ENCODE measurements at places on chromosomes 5 and 9.

DNA sequence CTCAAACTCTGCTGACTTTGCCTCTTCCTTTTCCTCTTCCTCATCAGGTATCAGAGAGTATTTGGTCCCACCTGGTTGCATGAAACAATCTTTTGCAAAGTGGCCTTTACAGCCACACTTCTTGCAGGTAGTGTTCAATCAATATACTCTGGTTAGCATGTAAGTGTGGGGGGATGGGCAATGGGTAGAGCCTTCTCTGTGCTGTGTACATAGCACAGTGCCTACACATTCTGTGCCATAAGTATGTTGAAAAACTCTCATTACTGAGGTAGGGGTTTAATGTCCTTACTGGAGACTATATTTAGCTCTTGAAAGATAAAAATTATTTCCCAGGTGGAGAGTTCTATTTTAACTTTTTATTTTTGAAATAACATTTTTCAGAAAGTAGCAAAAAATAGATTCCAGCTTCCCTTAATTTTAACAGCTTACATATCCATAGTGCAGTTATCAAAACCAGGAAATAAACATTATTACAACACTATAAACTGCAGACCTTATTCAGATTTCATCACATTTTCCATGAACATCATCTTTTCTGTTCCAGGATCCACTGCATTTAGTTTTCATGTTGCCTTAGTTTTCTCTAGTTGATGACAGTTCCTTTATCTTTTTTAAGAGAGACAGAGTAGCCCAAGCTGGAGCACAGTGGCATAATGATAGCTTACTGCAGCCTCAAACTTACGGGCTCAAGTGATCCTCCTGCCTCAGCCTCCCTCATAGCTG lies 15.1 kb downstream of the TTC1 start:
- DNase-seq = no peak

GRCh38 chr5:140181002-140181483 lies 6.1 kb downstream of the CYSTM1 start:
- no peak for DNase-seq

- DNase-seq = no peak
Observed at GRCh38 chr5:173745123-173745522, 128.7 kb upstream of the BOD1 start.

DNA sequence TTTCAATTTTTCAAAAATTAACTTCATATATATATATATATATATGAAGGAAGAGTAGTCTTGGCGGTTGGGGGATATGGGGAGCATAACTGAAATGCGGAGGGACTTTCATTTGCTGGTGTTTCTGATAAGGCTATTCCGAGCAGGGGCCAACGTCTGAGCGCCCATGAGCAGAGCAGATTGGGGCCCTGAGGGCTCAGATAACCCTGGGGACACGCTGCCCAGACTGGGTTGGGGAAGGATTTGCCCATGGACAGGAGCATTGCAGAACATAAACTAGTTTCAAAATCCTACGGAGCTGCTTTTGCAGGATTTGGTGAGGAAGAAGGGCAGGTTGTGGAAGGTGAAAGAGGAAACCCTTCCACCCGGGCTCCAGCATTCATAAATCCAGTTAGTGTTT lies 240.2 kb downstream of the IRX1 start:
- DNase-seq = no peak

GRCh38 chr5:174022384-174023095 lies 23.0 kb upstream of the NSG2 start:
- DNase-seq = no peak

DNA sequence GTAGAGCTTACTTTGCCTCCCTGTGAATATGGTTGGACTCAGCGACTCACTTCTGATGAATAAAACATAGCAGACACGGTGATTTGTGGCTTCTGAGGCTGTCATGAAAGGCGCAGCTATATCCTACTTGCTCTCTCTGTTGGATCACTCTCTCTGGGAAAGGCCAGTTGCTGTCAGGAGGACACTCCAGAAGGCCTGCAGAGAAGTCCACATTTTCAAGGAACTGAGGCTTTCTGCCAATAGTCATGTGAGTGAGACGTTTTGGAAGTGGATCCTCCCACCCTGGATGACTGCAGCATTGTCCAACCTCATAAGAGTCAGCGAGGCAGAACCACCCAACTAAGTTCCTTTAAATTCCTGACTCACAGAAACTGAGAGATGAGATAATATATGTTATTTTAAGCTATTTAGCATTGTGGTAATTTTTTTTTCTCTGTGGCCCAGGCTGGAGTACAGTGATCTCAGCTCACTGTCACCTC lies 156.0 kb upstream of the MAST4 start:
- DNase-seq = no peak

DNA sequence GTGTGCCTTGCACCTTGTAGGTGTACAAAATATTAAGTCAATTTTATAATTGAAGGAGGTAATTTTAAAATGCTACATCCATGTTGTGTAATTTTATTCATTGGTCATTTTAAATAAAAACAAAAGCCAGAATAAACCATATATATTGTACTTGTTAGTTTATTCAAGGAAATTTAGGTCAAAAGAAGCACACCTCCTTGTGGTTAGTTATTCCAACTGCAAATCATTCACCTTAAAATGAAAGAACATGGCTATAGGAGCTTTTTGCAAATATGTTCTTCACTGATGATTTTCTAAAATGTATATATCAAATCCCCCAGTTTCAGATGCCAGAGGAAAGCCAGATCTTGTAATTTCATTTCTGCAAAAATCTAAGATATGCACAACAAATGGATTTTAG lies 5.4 kb upstream of the MOCS2 start:
- no peak for DNase-seq

GRCh38 chr9:120438111-120438510 lies 141.9 kb downstream of the CDK5RAP2 start:
- no peak for DNase-seq

- DNase-seq = no peak
Observed at GRCh38 chr5:109910874-109911273, 221.1 kb downstream of the MAN2A1 start.

DNA sequence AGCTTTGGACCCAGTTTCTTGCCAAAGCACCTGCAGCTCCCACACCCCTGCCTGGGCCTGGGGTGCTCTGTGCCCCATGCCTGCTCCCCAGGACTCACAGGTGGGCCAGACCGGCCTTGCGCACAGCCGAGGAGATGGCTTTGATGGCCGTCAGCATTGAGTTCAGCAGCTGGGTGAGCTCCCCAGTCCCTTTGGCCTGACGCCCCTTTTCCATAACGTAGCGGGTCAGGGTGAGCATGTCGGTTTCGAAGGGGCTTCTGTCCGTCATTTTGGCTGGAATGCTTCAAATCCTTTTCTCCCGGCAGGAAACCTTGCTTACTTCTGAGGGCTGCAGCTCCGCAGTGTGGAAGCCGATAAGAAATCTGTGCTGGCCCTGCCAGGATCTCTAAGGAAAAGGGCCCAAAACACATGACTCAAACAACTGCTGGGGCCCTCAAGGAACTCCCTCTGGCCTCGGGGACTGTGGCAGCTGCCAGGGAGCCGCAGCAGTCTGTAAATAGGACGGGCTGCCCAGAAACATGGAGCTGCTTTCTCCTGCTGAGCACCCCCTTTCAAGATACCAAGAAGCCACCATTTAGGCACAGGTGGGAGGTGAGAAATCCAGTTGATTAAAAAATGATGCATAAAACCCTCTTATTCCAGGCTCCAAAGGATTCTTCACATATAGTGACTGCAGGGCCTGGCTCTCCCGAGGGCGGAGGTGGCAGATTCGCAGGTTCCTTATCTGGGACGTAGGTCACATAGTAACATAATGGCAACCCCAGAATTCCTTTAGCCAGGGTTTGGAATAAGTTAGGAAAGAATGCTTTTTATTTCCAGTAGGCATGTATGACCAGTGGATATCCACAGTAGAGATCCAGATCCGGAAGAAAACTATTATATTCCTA lies at the start of gene FBP2:
Gene FBP2, minus strand, starts transcription at position 366 of the 887 bp plus-strand sequence. Its CDS starts 98 bp downstream, at position 268.
- DNase-seq = no peak

- no peak for DNase-seq
Observed at GRCh38 chr5:135891268-135891667, 4.4 kb downstream of the IL9 start.

GRCh38 chr5:89929834-89930233 lies 479.7 kb downstream of the CETN3 start:
- DNase-seq = no peak

GRCh38 chr5:91144491-91145332 lies 238.4 kb downstream of the ARRDC3 start:
- no peak for DNase-seq

- no peak for DNase-seq
Observed at GRCh38 chr9:133685653-133686609, 49.8 kb downstream of the DBH start.

DNA sequence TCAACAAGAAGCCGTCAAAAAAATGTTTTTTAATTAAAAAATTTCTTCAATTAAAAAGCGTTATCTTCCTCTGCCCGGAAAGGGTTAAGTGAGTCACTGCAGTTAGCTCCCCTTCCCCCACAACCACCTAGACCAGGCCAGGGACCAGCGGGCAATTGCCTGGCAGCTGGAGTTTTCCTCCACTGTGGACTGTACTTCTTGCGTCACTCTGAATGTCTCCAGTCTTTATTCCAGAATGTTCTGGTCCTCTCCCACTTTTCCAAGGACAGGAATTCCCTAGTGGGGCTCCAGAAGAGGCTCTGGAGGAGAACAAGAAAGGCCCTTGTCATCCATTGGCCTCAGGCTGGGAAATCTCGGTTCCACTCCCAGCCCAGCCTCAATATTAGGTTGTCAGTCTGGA lies 114.0 kb downstream of the C9orf50 start:
- no peak for DNase-seq

GRCh38 chr9:126033956-126034355 lies 286.8 kb downstream of the PBX3 start:
- no peak for DNase-seq

DNA sequence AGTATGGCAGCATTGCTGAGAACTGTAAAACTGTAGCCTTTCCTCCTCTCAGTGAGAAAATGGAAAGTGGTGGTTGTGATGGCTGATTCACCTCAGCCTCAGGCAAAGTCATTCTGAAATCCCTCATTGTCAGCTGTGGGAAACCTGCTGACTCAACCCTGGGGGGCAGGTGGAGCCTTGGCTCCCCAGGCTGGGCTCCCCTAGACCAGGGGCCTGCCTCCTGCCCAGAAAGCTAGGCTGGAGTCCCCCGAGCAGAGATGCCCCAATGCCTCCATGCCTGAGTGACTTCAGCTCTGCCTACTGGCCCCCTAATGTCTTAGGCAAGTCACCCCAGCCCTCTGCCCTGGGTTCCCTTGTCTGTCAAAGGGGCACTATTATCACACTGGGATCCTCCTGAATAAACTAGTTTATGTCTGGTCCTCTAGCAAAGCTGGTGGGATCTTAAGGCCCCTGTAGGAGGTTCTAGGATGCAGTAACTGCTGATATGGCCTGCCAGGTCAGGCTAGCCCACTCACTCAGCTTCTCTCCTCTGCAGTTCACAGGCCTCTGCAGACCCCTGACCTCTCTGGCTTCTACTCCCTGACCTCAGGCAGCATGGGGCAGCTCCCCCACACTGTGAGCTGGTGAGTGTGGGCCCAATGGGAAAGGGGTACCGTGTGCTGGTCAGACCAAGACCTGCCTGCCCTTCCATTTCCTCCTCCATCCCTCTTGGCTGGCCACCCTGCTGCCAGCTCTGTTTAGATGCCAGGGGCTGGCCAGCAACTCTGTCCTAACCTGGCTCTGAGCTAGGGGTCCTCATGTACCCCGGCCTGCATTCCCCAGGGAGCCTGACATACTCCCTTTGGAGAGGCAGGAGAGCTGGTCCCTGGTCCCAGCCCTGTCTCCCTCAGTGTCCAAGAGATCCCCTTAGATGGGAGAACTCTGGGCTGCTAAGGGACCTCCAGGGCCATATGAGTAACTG lies 24.2 kb downstream of the TCF7 start:
- no peak for DNase-seq

- peak; percentile 44 for DNase-seq
Observed at GRCh38 chr5:146426853-146427618, 20.1 kb upstream of the TCERG1 start.

- no peak for DNase-seq
Observed at GRCh38 chr9:72165326-72165725, 16.1 kb downstream of the GDA start.

All from NCI-H460 (cell line).